ENCODE measurements at places on chromosomes 4 and X.

- DNase-seq = no peak
Measured at GRCh38 chr4:115272594-115272993, 159.2 kb upstream of the NDST4 start.

DNA sequence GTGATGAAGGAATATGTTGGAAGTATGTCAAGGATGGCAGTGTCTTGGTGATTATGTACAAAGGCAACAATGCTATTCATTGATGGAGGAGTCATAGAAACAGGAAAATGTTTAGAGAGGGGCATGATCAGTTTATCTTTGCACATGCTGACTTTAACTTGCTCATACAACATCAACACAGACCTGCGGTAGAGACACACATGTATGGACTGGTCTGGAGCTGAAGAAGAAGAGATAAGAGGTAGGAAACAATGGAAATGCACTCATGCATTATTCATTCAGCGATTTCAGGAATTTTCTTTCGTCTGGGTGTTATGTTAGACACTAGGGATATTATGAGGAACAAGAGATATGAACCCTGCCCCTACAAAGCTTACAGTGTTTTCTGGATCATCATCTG lies 1252.3 kb upstream of the TENM3 start:
- peak; percentile 73 for DNase-seq

DNA sequence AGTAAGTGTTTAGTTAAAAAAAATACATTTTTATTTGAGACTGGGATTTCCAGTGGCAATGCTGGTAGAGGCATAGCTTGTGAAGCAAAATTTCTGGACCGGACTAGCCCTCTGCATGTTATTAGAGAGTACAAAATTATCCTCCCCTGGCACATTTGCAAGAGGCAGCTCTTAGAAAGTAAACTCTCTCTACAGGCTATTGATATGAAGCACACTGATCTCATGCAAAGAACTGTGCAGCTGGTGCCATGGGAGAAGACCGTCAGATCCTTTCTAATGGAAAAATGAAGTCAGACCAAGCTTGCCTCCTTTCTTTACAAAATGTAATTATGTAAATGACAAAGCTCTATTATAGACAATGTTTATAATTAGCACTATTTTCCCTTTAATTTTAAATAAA lies 2717.2 kb downstream of the PCDH7 start:
- DNase-seq = no peak

GRCh38 chrX:71378732-71379131 lies 12.6 kb downstream of the TAF1 start:
- DNase-seq = no peak

DNA sequence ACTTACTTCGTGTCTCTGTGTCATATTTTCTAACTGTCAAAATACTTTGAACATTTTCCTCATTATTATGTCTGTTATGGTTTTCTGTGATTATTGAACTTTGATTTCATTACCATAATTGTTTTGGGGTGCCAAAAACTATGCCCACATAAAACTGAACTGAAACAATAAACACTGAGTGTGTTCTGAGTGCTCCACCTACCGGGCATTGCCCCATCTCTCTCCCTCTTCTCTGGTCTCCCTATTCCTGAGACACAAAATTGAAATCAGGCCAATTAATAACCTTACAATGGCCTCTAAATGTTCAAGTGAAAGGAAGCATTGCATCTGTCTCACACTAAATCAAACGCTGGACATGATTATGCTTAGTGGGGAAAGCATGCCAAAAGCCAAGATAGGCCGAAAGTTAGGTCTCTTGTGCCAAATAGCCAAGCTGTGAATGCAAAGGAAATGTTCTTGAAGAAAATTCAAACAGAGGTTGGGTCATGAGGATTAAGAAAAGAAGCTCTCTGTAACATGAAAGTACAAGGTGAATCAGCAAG lies 972.3 kb downstream of the PCDH7 start:
- no peak for DNase-seq
